Kidney epithelial cell (primary cell): ENCODE measurements at places on chromosomes 5 and 9.

DNA sequence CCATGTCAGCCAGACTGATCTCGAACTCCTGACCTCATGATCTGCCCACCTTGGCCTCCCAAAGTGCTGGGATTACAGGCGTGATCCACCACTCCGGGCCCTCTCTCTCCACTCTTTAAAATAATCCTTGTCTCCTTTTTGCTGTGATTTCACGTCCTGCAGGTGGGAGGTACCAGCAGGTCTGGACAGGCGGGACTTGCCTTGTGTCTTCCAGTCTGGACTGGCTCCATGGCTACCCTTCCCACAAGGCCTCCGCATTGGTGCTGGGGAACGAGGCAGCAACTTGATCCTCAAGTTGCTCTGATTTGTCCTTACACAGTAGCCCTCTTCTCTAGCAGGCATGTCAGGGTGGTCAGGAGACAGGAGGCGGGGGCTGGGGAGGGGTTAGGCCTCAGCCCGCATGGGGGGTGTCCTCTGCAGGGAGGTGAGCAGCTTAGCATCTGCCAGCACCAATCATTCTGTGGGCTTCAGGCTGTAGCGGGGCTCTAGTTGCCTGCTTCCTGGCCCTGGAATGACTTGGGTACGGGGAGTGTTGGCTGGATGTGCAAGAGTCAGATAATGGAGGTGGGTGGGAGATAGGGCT, 54.3 kb downstream of the TENT4A start:
- no peak for DNase-seq

- no peak for DNase-seq
Observed at GRCh38 chr5:62168506-62169281, 137.3 kb upstream of the KIF2A start.

GRCh38 chr9:100465761-100466160, 7.2 kb upstream of the TMEFF1 start:
- DNase-seq: no peak

DNA sequence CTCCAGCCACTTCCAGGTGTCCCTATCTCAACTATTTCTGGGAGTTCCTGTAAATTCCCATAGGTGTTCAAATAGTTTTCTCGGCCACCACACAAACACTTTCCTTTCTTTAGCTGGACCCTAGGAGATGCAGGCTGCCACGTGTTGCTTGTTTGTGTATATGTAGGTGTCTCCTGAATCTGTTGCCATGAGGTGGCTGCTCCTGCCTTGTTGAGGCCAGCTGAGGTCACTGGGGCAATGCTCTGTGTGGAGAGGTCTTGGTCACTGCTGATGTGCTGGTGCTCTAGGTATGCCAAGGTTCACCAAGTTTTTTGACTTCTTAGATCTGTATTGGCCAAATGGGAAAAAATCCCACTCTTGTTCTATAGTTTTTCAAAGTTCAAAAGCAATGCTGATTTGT, 132.5 kb upstream of the CHD1 start:
- no peak for DNase-seq

GRCh38 chr9:7454624-7455023, 345.0 kb downstream of the DMAC1 start:
- no peak for DNase-seq

- DNase-seq: no peak
Observed at GRCh38 chr9:91781906-91782305, 168.1 kb downstream of the ROR2 start.

GRCh38 chr9:120659209-120659608, 55.1 kb downstream of the MEGF9 start:
- DNase-seq: no peak

DNA sequence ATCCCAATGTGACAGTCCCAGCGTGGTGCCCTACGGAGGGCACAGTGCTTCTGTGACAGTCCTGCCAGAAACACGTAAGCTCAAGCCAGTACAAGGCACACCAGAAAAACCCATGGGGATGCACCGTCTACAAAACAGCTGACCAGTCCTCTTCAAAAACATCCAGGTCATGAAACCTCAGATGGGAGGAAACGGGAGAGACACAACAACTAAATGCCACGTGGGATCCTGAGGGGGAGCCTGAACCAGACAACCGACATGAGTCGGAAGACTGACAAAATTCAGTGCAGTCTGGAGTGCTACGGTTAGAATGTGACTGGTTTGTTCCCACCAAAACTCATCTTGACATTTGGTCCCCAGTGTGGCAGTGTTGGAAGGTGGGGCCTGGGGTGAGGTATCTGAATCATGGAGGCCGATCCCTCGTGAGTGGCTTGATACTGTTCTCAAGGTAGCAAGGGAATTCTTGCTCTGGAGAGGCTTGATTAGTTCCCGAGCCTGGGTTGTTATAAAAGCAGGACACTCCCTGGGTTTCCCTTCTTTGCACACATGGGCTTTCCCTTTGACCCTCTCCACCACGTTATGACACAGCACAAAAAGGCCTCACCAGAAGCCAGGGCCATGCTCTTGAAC, 55.4 kb downstream of the ADAMTS2 start:
- DNase-seq: no peak

DNA sequence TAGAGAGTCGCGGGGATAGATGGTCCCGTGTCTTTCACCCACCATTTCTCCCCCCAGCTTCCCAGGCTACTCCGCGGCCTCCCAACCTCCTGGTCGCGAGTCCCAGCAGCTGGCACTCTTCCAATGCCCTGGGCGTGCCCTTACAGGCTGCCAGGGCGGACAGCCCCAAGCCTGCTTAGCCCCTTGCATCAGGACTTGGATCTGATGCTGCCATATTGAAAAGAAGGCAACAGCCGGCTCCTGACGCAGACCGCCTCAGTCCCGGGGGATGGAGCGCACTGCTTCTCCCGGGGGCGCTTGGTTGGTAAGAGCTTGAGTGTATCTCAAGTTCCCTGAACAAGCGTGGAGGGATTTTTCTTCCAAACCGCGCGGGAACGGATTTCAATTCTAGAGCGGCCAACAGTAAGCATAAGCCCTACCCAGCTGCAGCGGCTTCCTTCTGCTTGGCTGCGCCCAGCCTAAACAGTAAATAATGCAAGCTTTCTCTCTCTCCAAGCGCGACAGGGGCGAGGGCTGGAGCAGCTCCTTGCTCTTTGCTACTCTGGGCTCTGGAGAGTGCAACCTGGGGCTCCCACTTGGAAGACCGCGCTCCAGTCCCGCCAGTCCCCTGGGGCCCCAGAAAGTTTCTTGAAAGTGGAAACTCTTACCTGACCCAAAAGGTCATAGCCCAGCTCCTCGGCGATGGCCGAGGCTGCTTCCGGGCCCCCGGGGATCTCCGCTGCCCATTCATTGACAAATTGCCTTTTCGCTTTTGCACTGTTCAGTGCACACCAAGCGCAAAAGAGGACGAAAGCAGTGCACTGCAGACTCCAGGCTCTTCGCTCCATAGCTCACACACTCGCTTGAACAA, 607 bp downstream of the PCSK1 start:
- DNase-seq: no peak

- DNase-seq: no peak
Observed at GRCh38 chr9:88108779-88109178, 29.5 kb downstream of the SPATA31C2 start.

- no peak for DNase-seq
Observed at GRCh38 chr5:61306531-61307131, 25.4 kb upstream of the ZSWIM6 start.

- no peak for DNase-seq
Observed at GRCh38 chr5:109155625-109156024, 254.1 kb downstream of the PJA2 start.

DNA sequence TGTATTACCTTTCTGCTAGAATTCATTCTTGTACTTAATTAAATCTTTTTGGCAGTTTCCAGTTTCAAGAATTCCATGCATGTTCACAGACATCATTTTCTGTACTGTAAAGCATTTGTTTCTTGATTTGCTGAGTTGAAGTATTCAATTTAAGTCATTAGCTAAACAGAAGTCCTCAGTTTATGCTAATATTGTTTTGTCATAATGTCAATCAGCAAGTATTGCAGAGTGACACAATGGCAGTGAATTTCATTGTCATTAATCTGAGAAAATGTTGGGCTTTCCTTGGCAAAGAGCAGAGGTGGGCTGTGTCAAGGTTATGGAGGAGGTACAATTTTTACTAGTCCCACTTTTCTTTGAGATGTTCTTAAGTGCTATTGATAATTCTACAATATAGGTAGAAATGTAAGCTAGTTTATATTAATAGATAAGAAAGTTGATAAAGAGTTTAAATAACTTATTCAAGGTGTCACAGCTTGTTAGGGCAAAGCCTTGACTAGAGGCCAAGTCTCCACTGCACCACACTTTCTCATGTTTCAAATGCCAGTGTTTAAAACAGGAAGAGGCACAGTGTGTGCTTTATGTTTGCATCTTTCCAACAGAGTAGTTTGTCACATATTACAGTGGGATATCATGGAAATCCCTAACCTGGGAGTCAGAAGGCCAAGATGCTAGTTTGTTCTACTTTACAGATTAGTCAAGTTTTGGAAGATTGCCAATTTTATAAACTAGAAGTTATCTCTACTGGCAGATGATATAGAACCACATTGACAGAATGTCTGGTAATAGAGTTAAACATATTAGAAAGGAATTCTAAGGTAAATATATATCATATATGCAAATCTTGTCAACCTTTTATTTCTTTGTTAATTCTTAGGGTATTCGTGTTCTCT, 56.3 kb downstream of the SLF1 start:
- no peak for DNase-seq

DNA sequence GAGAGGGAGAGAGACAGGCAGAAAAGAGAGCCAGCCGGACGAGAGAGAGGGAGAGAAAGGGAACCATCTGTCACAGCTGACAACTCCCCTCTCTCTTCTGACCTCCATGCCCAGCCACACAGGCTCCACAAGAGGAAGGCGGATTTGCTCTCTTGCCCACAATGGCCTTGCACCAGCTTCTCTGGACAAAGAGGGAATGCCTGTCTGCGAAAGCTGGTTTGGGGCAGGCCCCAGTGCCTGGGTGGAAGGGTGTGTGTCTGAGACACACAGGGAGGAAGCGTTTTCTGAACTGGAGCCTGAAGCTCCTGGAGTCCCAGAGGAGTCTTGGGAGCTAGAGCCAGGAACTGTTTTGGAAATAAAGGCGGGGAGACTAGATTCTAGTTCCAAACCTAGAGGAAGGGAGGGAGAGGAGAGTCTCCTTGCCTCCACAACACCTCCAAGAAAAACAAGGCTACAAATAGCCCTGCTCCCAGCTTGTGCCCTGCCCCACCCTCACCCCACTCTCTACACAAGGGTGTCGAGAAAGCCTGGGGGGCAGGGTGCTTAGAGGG, 12.5 kb downstream of the C1QTNF2 start:
- no peak for DNase-seq

DNA sequence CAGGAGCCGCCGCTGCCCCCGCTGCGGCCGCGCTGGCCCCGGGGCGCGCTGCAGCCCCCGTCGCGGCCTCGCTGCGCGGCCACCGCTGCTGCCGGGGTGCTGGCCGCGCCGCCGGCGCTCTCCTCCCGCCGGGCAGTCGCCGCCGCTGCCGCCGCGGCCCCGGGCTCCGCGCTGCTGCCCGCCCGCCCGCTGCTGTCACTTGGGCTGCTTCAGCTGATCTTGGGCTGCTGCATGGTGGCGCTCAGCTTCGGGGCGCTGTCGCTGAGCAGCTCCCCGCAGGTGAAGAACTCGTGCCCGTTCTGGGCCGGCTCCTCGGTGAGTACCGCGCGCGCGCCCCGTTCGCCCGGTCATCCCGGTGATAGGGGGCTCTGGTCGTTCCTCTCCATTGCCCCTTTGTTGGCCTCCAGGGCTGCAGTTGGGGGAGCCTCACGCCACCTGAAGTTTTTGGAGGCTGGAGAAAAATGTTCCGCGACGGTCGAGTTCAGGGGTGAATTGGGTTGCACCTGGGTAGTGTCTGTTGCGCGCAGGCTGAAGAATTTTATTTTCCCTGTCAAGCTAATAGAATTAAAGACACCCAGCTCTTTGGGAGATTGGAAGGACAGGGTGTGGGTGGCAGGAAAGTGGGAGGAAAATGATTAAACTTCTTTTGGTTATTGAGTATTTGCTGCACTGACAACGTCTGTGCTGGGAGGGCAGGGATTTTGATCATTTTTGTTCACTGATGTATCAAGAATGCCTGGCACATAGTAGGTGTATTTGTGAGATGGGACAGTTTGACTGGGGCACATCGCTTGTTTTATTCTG, 596 bp downstream of the ENTREP1 start:
- DNase-seq: no peak

- DNase-seq: no peak
Observed at GRCh38 chr9:87890837-87891236, 8.2 kb downstream of the SPATA31E1 start.

DNA sequence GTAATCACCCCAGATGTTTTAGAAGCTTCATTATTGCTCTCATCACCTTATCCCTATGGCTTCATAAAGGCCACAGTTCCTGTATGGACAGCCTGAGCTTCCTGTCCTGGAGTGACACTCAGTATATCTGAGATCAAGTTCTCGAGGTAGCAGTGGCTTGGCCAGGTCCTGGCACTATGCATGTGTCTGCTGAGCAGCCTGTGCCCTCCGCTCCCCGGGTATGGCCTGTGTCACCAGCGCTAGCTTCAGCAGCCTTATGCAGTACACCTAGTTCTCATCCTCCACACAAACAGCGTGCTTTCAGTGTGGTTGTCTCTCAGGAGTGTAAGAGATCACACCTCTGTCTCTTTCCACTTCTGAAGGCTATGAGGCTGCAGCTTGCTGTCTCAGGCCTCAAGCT, 514.7 kb downstream of the DIRAS2 start:
- no peak for DNase-seq

DNA sequence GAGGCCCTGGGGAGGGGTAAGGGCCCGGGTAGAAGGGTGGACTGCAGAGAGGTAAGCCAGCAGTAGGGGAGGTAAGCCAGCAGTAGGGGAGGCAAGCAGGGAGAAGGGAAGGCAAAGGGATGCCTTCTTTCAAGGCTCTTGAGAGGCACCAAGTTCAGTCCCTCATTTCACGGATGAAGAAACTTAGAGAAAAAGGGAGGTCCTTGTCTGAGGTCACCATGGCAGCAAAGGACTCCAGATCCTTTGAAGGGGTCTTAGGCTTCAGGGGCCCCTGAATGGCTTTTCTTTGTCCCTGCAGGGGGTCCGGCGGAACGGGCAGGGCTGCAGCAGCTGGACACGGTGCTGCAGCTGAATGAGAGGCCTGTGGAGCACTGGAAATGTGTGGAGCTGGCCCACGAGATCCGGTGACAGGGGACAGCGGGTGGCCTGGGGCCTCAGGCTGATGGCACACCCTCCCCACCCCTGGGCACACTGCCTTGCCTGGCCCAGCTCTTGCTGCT, 42.6 kb downstream of the RGS3 start:
- DNase-seq: no peak

GRCh38 chr5:112219000-112219399, 200.1 kb downstream of the EPB41L4A start:
- no peak for DNase-seq

DNA sequence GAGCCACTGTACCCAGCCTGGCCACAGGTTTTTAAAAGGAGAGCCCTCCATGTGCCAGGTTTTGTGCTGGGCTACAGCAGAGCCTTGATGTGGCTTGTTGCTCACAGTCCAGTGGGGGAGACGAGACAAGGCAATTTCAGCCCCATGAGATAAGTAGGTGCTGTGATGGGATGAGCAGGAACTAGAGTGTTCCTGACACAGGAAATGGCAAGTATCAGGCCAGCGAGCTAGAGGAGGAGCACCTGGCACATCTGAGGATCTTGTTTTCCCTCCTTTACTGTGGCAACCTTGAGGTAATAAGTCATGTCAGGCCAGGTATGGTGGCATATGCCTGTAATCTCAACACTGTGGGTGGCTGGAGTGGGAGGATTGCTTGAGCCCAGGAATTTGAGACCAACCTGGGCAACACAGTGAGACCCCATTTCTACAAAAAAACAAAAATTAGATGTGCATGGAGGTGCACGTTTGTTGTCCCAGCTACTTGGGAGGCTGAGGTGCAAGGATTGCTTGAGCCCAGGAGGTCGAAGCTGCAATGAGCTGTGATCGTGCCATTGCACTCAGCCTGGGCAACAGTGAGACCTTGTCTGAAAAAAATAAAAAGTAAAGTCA, 3.8 kb upstream of the ZDHHC12 start:
- DNase-seq: no peak
